ENCODE measurements at places on chromosomes 12 and 14.

- no peak for DNase-seq
Observed at GRCh38 chr14:93955850-93956481, 20.4 kb downstream of the ASB2 start.

DNA sequence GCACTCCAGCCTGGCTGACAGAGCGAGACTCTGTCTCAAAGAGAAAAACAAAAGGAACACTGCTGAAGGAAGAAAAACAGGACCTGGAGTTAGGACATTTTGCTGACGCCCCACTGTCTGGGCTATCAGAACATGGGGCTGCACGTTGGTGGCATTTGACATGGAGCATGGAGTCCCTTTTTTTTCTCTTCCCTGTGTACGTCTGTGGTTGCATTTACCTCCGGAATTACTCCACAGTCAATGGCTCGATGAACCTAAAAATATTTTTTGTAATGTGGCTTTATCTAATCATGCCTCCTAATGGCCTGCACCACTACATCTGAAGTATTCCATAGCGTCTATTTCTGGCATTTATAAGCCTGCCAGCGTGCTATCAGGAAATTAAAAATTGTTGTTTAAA is 30.7 kb downstream of the TESC start:
- DNase-seq = no peak

DNA sequence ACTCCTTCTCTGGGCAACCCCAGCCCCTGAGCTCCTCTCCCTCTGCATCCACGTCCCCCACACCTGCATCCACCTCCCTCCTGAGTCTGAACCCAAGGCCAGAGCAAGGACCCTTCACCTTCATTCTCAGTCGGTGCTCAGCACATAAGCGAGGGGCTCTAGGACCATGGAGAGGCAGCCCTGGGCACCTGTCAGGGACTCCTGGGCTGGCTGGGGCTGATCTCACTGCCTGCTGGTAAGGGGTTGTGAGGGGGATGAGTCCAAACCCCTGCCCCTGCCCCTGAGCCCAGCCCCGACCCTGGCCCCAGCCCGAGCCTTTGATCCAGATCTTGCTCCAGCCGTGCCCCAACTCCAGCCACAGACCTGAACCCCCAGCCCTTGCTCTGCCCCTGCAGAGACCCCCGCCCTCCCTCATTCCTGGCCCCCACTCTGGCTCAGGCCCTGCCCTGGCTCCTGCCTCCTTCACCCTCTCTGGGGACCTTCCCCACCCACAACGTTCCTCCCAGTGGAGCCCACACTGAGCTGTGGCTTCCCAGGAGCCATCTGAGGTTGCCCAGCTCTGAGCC is 888 bp upstream of the CCDC197 start:
- DNase-seq = no peak

DNA sequence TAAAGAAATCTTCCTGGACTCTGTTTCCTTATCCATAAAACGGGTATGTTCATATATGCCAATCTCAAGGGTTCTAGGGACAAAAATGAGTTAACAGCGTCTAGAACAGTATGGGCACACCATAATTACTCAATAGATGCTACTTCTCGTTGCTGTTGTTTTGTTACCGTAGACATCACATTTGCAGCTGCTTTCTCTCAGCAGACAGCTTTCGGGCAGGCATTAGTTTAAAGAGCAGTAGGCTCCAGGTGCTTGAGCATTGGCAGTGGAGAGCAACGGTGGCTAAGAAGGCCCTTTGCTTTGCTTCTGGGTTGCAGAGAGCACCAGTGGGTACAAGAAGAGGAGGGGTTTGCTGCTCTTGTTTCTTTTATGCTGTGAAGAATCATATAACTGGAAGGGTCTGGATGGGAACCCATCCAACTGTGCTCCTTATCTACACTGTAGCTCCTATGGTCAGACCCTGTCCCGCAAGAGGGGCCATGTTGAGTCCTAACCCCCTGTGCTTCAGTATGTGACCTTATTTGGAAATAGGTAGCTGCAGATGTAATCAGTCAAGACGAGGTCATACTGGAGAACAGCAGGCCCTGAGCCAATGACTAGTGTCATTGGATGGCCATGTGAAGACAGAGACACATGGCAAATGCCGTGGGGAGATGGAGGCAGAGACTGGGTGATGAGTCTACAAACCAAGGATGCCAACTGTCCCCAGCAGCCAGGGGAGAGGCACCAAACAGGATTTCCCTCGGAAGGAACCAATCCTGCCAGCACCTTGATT is 120.0 kb downstream of the RBM19 start:
- no peak for DNase-seq

GRCh38 chr12:47820631-47821345 is 1.1 kb upstream of the HDAC7 start:
- DNase-seq = no peak

DNA sequence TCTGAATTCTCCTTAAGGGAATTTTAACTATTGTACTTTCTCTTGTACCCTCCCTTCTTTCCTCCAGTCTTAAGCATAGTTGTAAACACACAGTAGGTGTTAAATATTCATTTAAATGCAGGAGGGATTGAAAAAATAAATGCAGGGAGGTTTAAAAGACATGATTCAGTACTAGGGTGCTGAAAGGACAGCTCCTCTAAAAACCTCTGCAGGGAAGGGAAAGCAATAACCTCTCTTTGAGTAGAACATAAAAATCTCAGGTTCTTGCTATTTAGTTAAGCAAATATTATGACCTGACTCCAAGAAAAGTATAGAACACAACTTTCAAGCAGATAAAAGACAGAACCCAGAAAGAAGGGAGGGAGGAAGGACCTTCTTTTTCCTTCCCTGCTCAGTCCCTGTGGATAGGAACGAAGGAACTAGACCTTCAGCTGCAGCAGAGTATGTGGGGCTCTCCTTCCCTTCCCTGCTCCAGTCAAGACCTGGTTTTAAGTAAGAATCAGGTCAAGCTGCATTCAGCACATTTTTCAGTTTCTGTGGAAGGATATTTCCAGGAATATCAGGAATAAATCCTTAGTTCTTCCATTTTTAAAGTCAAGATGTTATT is 4.7 kb downstream of the MAP3K9 start:
- no peak for DNase-seq

DNA sequence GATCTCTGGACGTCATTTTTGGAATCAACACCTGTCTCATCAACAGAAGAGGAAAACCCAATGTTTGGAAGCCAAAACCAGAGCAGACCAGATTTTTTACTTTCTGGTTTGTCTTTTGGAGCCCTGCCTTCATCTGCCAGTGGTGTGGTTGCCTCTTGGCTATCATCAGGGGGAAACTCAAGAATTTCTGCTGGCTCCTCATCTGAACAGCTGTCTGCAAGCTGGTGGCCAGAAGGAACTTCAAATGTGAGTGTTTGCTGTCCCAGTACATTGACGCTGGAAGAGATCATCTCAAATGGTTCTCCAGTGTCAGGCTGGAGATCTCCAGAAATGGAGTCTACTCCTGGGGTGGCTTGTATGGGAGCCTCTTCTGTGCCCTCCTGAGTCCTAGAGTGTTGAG is 13.8 kb downstream of the PLD4 start:
- no peak for DNase-seq

GRCh38 chr12:64082866-64083268 is 139.2 kb downstream of the KICS2 start:
- DNase-seq = no peak

DNA sequence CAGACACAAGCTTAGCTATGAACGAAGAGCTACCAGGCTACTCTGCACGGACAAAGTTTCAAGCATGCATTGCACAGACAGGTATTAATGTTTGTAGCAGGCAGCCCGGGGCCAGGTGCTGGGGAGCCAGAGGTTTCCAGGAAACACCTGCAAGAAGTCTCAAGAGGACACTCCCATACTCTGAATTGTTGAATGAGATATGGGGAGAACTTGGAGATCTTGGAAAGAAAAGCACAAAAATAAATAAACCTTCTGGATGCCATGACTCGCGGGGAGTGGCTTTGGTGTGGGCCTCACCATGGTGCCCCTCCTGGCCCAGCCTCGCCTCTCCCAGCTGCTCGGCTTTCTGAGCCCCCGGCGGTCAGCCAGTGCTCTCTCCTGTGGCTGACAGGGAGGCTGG is 186.8 kb downstream of the TTC7B start:
- no peak for DNase-seq

GRCh38 chr12:129779033-129779432 is 124.8 kb downstream of the TMEM132D start:
- DNase-seq = no peak

DNA sequence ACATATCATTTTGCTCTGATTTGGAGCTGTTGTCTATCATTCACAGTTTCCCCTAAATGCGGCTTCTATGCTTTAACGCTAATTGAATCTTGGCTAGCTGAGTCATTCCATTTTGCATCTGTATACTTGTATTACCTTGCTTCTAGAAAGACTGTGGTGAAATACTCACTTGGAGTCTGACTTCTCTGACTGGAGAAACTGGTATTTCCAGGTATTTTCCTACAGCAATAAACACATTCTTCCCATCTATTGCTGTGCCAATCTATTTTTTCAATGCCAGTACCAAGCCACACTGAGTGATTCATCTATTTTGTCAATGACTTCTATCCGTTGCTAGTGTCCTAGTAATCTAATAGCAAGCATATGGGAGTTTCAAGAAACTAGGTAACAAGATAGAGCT is 76.0 kb upstream of the ST8SIA1 start:
- DNase-seq = no peak

GRCh38 chr14:96735526-96735925 is 61.7 kb upstream of the VRK1 start:
- no peak for DNase-seq

DNA sequence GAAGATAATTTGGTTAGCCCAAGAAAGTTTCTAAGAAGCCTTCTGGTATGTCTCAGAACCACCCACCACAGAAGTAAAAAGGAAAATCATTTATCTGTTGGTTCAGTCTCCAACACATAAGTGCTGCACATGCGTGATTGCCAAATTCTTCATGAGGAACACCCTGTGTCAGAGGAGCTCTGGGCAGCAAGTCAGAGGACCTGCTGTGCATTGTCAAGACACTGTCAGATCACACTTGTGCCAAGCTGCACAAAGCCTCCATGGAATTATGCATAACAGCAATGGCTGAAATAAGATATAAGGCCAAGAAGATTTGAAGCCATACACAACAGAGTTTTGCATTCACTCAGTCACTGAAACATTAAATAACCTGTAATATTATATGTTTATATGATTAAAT is 1304.7 kb upstream of the FLRT2 start:
- no peak for DNase-seq

DNA sequence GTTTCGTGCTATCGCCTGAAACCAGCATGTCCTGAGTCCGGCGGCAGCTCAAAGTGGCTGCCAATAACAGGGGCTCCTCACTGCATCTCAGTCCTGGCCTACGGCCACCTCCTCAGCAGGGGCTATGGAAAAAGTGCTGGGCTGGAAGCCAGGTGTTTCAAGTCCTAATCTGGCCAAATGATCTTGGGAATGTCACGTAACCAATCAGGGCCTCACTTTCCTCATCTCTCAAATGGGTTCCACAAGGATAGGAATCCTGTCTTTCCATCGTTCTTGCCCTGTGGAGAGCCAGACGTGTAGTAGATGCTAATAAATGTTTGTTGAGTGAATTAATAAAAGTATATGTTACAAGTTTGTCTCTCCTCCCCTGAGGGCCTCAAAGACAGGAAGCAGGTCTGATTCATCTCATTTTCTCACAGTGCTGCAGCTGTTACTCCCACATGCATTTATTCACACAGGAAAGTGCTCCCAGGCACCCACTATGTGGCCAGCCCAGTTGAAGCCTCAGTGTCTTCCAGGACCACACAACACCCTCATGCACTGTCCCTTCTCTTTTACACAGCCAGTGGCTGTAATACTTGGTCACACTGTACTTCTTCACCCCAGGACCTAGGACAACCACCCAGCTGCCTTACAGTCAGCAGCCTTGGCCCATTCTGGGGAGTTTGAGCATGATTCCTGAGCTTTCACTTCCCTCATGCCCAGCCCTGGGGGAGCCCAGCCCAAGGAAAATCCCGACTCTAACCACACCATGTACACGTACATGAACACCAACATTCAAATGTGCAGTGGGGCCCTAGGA is 5.0 kb downstream of the CMKLR1 start:
- no peak for DNase-seq

DNA sequence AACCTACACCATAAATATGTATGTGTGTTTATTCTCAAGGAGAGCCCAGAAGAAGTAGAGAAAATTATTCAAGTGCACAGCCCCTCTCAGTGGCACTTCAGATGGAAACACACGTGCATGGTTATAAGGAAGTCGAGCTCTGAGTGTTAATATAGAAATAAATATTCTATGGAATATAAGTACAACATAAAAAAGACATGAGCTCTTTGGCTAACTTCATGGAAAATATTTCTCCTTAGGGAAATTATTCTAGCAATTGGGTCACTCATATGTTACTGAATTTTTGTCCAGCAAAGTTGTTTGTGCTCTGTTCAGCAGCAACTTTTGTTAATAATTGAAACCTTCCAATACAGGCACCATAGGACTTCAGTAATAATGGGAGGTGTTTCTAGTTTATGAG is 939.0 kb downstream of the LRFN5 start:
- DNase-seq = no peak

- DNase-seq = no peak
Observed at GRCh38 chr12:92468358-92469020, 234.3 kb upstream of the PLEKHG7 start.

DNA sequence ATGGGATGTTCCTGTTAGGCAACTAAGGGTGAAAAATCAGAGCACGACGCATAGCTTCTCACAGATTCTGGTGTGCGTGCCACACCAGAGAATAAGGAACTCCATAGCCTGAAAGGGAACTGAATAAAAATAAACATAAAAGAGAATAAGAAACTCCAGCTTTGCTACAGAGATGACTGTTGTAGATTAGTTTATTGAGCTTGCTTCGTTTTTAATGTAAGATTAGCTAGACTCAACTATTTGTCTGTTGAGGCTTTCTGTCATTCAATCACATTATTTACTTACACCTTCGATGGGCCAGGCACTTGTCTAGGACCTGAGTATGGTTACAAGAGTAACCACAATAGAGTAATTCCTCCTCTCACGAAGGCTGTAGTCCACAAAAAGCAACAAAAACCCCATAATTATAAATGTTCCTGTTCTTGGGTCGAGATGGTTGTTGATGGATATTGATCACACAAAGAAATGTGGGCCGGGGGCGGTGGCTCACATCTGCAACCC is 807 bp upstream of the ZCCHC8 start:
- DNase-seq = no peak

GRCh38 chr12:93167331-93167730 is 210.4 kb upstream of the NUDT4 start:
- DNase-seq = no peak

- no peak for DNase-seq
Observed at GRCh38 chr12:109963743-109964429, 32.3 kb downstream of the GIT2 start.

- DNase-seq = no peak
Observed at GRCh38 chr12:123089140-123089539, 61.8 kb downstream of the PITPNM2 start.

DNA sequence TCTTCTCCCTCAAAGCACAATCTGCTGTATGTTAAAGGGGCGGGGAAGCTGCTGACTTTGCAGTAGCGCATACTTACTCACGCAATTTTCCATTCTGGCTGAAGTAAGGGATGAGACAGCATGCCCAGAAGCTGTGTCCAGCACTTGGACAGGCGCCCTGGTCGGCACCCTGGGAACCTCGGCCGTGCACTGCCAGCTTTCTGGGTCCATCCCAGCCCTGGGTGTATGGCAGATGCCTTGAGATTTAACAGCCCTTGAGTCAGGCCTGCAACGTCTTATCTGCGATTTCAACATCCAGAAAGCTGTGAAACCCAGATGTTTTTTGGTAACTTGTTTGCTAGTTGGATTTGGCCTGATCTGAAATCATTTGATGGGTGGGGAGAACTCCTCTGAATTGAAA is 16.1 kb downstream of the EML1 start:
- no peak for DNase-seq

GRCh38 chr14:81006266-81006665 is 50.8 kb downstream of the TSHR start:
- DNase-seq = no peak

GRCh38 chr12:90548595-90548994 is 406.4 kb downstream of the CCER1 start:
- no peak for DNase-seq

All from Panc1 (cell line).